ENCODE measurements at places on chromosomes 3 and 15.

DNA sequence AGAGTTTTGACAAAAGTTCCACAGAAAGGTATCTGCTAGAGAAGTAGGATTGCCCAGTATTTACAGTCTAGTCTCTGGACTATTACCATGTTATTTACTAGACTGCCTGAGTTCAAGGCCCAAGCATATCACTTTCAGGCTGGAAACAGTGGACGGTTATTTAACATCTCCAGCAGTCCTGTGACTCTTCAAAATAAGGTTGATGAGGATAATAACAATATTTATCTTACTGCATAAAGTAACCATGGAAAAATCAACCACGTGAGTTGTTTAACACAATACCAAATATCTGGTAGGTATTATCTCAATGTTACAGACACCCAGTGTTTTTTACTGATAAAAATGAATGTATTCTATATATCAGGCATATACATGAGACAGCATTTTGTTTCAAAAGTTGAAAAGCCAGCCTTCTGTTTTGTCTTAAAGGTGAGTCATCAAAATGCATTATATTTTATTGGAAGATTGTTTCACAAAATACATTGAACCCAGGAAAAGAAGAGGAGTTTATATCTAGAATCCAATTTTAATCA lies 535.8 kb downstream of the TBL1XR1 start:
- no peak for DNase-seq

GRCh38 chr3:115602194-115602593 lies 21.1 kb upstream of the GAP43 start:
- DNase-seq, result no peak

GRCh38 chr15:83626171-83626802 lies 27.6 kb upstream of the ADAMTSL3 start:
- DNase-seq, result no peak

DNA sequence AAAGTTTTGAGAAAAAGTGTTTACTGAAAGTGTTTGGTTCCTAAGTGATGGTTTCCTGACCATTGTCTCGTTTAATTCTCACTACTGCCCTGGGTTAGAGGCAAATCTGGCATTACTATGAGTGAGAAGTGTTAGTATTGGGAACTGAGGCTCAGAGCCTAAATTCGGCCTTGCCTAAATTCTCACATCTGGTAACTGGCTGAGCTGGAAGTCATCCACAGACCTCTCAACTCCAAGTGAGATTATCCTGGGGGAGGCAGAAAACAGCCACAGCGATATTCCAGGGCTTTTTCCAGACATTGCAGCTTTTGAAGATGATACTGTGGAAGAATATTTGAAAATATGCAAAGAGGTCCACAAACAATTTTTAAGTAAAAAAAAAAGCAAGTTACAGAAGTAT lies 85.1 kb upstream of the TRA2B start:
- no peak for DNase-seq

DNA sequence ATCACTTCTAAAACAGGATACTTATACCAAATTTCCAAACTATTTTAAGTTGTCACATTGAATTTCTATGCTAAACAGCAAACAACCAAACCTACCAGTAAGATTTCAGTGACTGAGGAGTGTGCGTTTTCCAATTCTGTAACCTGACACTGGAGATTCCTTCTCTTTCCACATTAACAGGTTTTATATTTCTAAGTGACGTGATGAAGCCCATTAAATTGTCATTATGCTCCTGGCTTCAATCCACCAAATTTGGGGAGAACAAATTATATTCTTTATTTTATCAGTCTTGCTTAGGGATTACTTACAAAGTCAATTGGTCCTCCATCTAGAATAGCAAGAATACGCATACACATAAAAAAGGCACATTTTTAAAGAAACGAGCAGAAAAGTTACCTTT lies 764.8 kb upstream of the NR2F2 start:
- no peak for DNase-seq

GRCh38 chr15:70530017-70530499 lies 233.3 kb downstream of the UACA start:
- no peak for DNase-seq

DNA sequence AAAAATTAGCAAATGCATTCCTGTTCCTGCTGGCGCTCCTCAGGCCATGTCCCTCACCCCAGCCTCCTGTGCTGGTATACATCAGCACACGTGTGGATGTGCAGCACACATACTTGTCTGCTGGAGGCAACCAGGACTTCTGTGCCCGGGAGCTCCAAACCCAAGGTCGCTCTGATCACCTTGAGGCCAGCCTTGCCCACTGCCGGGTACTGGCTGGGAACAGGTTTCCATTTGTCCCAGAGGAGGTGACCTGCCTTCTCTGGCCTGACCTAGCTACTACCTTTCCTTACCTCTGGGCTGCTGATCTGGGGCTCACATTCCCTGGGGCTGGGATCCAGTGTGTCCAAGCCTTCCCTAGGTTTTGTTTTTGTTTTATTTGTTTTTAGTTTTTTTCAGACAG lies 12.1 kb downstream of the PRKCD start:
- DNase-seq, result no peak

- DNase-seq, result no peak
Observed at GRCh38 chr3:190261015-190261414, 61.2 kb downstream of the CLDN1 start.

DNA sequence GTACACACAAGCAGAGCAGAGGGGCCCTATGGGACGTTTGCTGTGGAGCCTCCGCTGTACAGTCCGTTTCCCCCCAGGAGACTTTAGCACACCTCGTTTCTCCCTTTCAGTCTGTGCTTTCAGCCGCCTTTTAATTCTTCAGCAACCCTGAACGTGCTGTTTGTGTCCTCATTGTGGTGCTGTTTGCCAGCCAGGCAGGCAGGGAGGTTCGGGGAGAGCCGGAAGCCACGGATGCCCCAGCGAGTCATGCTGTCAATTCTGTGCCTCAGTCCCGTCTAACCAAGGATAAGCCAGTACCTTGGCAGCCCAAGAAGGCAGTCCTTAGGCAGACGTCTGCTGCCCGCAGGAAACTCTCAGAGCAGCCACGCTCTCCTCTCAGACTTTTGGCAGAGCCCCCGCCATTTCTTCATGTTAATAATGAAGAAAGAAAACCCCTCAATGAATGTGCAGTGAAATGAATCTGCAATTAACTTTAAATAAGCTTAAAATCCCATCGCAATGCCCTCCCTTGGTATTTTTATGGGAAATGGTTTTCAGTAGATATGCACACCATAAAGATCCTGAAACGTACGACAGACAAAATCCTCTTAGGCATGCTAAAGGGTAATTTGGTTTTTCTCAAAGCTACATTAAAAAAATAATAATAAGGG lies 158.6 kb downstream of the UACA start:
- DNase-seq, result no peak
